Hematopoietic multipotent progenitor cell treated with erythropoietin and hydrocortisone succinate and interleukin-3 and kit ligand, for 17 days (in vitro differentiated cells): ENCODE measurements at places on chromosomes 6 and 20.

- no peak for DNase-seq
These were observed 111.0 kb downstream of the NOL4L start for GRCh38 chr20:32474009-32474716.

GRCh38 chr6:6703699-6704098 is 115.2 kb downstream of the LY86 start:
- DNase-seq = no peak

DNA sequence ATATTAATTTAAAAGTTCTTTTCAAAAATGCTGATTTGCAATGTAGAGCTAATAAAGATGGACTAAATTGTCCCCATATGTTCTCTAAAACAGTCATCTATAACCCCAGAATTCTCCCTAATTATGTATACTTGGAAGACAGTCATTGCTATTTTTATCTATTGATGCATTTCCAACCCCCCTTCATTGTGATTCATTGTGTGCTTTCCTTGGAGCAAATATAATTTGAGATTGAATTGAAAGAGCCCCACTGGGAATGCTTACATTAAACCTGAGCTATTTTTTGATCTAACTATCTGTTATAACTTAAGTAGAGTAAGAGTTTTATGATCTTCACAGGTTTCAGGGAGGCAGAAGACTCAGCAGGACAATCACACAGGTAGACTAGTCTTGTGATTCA is 73.7 kb upstream of the PTCHD4 start:
- no peak for DNase-seq

GRCh38 chr20:32560989-32561830 is 23.9 kb downstream of the NOL4L start:
- DNase-seq = no peak

DNA sequence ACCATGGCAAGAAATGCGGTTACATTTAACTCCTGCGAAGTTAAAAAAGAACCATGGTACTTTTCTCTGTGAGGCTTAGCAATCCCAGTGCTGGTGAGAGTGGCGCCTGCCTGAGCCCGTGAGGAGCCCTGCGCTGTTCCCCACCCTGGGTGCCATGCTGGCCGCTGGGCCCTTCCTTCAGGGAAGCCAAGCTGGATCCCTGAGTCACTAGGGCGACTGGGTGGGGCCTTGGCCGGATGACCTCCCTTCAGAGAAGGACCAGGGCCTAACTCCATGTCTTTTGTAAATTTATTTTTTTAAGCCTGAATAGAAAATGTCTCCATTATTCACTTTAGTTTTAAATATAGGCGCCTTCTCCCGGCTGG is 209.1 kb downstream of the ERMARD start:
- DNase-seq = no peak

- no peak for DNase-seq
These were observed 14.3 kb upstream of the SIRT5 start for GRCh38 chr6:13559968-13560650.
